ENCODE measurements at places on chromosomes 2 and 18.

GRCh38 chr18:28126768-28127167 lies 50.2 kb downstream of the CDH2 start:
- no peak for DNase-seq

DNA sequence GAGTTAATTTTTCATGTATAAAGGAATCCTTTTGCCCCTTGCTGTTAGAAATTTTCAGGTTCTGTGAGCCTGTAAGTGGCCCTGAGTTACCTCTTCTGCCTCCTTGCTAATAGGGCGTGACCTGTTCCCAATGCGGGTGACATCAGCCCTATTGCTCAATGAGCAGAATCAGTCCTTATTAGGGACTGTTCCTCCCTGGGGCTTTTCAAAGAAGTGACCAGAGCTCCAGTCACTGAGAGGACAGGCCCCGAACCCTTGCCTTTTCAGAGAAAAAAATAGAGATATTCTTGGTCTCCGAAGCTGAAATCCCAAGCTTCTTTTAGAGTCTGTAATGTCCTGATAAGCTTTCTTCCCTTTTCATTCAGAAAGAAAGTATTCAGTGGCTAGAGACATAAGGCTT lies 8.2 kb upstream of the APOB start:
- no peak for DNase-seq

DNA sequence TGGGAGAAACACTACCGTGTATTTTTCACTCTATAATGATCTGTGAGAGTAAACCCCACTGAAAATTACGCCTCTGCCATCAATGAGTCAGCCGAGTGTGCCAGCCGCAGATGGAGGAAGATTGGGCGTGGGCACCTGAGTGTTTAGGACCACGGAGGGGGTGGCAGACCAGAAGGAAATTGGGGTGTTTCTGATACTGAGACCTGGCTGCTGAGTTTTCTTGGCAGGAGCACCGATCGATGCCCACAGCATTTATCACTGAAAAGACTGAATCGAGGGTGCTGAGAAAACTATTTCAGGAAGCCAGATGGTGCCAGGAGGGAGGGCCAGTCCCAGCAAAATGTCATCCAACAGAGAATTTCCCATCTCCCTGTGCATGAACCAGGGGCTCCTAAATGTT lies 91.9 kb upstream of the TPO start:
- DNase-seq, result no peak

DNA sequence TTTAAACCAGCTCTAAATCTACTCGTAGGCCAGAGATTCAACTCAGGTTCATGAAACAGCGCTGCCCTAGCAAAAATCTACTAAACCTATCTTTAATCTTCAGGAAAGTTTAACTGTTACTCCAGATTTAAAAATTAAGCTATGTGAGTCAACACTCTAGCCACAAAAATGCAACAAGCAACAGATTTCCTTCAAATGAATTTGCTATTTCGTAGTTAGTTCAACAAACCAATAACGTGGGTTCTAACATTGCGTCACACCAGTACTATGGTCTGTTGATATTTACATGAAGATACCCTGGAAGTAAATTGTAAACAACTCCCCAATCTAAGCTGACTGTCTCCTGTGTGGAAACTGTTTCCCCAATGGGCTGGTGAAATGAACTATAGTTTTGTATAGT lies 71.2 kb downstream of the FIGN start:
- no peak for DNase-seq

- DNase-seq, result no peak
These were observed 118.4 kb downstream of the GLI2 start for GRCh38 chr2:120854014-120854620.

GRCh38 chr2:33583194-33583938 lies 15.7 kb downstream of the FAM98A start:
- DNase-seq, result no peak

DNA sequence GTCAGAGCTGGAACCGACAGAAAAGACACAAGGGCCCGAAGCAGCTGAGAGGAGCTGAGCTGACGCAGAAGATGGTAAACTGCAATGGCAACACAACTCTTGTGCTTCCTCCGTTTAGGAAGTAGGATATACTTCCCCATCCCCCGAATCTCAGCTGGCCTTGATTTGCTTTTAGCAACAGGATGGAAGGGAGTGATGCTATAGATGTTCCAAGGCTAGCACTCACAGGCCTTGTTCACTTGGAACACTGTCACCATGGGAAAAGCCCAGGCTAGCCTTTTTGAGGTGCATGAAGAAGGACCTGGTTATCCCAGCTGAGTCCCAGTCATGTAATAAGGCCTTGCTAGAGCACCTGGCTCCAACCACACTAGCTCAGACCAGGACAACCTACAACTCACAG lies 26.0 kb downstream of the STAT1 start:
- DNase-seq, result no peak

GRCh38 chr2:55364189-55365055 lies 55.2 kb downstream of the CCDC88A start:
- DNase-seq, result no peak

- DNase-seq, result no peak
These were observed 101.3 kb downstream of the FOXI3 start for GRCh38 chr2:88351249-88351601.

GRCh38 chr2:9844036-9844483 lies 786 bp downstream of the TAF1B start:
- DNase-seq, result peak; percentile 2

DNA sequence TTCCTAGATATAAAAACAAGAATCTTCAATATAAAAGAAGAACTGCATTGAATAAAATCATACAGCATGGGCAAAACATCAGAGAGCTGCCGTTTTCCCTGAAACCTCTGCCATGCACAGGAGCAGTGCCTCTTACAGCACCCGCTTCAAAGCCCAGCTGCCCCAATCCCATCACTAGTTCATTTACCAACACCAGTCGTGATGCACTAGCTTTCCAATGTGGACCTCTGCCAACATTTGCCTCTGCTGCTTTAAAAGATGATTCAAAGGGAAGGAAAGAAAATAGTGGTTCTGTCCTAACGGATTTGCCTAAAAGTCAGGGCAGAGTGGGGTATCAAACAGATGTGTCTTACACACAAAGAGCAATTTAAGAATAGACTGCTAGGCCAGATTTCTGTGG lies 43.4 kb upstream of the AP1S3 start:
- DNase-seq, result no peak

DNA sequence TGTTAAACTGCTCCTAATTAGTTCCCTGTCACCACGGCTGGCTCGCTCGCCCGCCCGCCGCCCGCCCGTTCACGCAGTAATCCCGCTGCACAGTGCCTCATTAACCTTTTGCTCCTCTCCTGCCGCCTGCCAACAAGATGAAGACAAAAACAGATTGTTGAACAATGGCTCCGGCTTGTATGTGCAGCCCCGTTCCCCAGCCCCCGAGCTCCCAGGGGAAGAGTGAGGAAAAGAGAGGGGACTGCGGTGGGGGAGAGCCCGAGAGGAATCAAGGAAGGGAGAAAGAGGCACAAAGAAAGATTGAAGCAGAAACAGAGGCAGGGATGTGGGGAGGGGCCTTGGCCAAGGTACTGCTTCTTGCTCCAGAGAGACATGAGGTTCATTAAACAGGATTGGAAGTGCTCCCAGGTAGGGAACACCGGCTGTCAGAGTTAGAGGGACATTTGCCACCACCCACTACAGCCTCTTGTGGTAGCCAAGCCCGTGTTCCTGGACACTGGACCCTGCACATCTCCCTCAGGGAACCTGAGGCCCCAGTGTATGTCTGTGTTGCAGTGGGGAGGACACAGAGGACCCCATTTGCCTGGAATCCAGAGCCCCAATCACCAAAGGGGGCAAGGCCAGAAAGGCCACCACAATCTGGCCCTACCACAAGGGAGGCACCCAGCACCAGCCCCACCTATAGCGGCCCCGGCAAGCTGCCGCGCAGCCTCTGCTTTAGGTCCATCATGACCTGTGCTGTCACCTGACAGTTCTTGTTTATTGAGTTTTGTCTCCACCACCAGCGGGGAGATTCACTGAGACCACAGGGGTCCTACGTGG lies 38.1 kb downstream of the EMX1 start:
- no peak for DNase-seq

GRCh38 chr2:6818012-6818411 lies 47.7 kb downstream of the CMPK2 start:
- DNase-seq, result no peak

- peak; percentile 46 for DNase-seq
These were observed 60.5 kb upstream of the POMC start for GRCh38 chr2:25228848-25229278.

DNA sequence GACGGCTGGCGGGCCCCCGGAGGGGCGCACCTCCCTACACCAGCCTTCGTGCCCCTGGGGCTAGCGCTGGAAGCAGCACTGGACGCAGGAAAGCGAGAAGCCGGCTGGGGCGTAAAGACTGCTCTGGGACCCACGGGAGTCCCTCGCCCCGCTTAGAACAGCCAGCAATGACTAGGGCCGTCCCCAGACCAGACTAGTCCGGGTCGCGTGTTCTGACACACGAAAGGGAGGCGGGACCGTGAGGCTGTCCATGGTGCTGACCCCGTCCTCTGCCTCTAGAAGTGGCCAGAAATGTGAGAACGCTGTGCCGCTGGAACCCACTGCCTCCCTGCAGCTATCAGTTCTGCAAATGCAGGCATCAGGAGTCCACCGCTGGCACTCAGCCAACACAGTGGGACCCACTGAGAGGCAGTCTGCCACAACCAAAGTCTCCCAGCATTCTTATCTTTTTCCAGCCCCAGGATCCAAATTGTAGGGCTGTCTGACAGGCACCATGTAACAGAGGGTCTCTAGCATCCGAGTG lies at the start of gene UCN:
Gene UCN, minus strand, starts transcription at position 87 of the 523 bp plus-strand sequence. CDS start 550 bp downstream, outside the sequence.
- no peak for DNase-seq

- no peak for DNase-seq
These were observed 193.7 kb downstream of the DNER start for GRCh38 chr2:229520691-229521096.

DNA sequence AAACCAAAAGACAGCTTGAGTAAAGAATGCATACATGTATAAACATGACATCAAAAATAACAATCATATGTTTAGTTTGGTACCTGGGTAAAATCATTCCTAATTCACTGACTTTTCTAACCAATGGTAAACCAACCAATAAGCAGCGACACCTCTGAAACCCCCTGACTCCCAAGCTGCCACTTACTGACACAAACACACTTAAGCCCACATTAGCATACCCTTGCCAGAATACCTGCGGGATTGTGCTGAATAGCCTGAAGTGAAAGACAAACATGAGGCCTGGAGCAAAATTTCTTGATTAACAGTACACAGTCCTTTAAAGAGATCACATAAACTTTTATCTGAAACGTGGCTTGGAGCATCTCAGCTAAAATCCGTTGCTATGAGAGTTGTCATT lies 902.9 kb downstream of the TMEM182 start:
- DNase-seq, result no peak

- DNase-seq, result peak; percentile 13
These were observed 8.9 kb downstream of the TNS1 start for GRCh38 chr2:217993817-217994463.

GRCh38 chr2:138500592-138501424 lies 762 bp upstream of the SPOPL start:
- no peak for DNase-seq

GRCh38 chr18:21943456-21943855 lies 202.9 kb downstream of the MIB1 start:
- DNase-seq, result no peak

- no peak for DNase-seq
These were observed 11.5 kb downstream of the NTSR2 start for GRCh38 chr2:11658208-11659114.

DNA sequence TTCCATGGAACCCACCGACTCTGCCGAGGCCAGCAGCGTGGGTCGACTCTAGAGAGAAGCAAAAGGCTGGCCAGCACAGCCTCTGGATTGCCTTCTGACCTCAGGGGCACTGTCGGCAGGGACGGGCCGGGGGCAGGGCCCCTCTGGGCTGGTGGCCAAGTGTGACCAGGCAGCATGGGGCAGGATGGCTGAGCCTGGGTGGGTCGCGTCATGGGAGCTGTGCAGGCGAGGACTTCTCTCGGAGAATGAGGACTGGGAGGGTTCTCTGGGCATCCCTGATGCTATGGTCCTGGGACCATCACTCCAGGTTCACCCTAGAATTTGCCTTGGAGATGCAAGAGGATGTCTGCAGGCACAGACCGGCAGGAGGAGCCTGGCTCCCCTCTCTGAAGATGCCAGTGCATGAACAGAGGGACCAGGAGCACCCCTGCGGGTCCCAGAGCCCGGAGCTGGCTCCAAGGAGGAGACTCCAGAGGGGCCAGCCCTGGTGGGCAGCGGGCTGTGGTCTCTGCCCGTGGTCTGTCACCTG lies 289.2 kb downstream of the NDUFA10 start:
- DNase-seq, result no peak

DNA sequence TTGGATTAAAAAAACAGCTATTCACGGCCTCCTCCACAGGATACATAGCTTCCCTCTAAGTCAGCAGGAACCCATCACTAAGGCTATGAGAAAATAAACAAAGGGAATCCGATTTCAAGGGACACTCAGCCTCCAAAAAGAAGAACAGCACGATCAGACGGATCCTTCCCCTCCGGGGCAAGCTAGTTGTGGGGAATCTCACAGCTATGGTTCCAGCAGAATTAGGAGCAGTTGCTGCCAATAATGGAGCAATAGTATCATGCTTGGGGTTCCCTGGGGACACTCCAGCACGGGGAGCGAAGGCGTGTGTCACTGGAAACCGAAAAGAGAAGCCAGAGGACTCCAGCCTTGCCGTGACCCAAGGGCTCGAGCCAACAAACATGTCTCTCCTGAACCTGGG lies 163.1 kb downstream of the TTC32 start:
- no peak for DNase-seq

GRCh38 chr2:10536569-10537133 lies 88.5 kb upstream of the ODC1 start:
- no peak for DNase-seq

DNA sequence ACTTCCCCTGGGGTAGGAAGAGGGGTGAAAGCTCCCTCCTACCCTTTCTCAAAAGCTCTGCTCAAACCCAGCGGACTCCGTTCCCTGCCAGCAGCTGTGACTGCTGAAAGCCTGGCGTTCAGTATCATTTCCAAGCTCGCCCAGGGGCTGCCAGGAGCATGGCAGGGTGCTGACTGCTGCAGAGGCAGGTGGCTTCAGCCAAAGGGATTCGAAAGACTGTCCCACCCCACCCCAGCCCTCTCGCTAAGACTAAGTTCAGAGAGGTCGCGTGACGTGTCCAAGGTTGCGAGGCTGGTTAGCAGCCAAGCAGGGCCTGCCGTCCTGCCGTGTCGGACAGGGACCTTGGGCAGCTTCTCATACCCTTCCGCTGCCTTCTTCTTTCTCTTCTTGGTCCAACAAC lies 72.3 kb upstream of the RAB12 start:
- no peak for DNase-seq

DNA sequence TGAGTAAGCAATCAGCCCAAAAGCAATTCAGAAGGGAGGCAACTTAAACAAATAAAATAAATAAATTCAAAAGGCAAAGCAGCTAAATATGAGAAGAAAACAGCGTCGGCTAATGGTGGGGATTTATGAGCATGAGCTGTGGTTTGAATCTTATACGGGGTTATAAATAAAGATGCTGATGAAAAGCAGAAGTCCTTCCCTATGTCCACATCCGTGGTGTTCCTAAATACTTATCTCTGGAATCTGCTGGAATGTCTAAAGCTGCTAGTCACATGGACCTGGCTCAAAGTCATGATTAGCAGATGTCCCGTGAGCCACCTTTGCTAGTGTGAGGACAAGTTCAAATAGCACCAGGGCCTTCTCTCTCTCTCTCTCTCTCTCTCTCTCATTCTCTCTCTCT lies 33.8 kb downstream of the SMIM21 start:
- no peak for DNase-seq

Measured in NCI-H1105 (cell line).